ENCODE measurements at places on chromosomes 5 and 9. TPM values are rescaled to one million over a fixed set of nuclear protein-coding genes. Genes with fewer than 3 reads are reported as not detected.

DNA sequence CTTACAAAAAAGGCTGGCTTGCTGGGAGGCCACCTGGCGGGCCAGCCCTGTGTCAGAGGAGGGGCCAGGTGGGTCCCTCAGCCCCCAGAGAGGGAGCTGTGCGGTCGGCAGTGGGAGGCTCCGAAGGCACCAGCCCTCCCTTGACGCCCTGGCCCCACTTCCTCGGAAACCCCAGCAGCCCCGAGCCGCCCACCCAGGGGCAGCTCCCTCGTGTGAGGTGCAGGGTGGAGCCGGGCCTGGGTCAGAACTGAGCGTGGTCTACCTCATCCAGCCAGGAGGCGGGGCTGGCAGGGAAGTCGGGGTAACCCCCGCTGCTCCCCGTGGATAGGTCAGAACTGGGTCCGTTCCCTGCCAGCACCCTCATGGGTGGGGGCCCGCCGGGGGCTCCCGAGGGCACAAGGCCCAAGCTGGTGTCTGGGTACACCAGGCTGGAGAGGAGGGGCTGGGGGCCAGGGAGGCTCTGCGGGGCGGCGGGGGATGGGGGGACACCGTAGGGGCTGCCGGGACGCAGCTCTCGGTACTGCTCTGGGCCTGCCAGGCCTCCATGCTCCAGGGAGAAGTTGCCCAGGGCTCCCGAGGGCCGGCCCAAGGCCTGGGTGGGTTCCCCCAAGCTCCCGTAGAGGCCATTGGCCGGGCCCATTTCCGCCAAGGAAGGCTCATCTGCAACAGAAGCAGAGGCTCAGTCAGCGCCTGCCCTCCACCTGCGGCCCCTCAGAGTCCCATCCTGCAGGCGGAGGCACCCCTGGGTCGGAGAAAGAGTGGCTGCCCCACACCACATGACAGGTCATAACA is 7.6 kb downstream of the LHX3 start:
- H3K27me3 ChIP-seq: peaks cover 51% of the 10 kb centered on the region
- no peak overlapping the region for H3K4me3 ChIP-seq
- no peak overlapping the region for H3K27ac ChIP-seq
- no peaks in the 10 kb centered on the region for H3K36me3 ChIP-seq
- no peaks in the 10 kb centered on the region for H3K4me1 ChIP-seq

Gene CYLC2
- not detected for total RNA-seq

Gene BTNL9
- total RNA-seq: 22.2 TPM

Gene TYRP1
- total RNA-seq: 3.0 TPM
